ENCODE measurements at places on chromosomes 4 and X.

DNA sequence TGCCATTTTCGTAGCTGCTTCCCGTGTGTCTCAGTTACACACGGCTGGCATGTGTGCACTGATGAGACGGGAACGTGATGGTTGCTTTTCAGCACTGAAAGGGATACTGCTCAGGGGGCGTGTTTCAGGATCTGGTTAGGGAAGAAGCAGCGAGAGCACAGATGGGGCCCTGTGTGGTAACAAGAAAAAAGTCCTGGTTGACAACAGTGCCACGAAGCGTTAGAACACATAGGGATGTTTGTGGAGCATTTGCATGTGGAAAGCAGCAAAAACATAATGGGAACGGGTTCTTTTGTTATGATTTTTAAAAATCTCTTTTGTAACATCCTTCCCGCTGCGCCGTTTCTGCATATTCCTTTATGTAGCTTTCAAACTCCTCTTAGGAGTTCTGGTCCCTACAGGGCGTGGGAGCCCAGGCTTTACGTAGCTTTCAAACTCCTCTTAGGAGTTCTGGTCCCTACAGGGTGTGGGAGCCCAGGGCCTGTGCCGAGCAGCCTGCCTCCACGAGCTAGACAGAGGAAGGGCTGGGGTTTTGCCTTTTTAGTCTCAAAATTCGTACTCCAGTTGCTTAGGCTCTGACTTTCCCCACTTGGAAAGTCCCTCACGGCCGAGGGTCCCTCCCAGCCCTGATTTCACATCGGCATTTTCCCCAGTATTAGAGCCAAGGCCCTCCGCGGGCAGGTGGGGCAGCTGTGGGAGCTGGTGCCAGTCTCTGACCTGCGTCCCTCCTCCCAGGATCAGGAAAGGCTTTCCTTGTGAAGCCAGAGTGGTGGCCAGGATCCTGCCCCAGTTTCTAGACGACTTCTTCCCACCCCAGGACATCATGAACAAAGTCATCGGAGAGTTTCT, 11.0 kb upstream of the MSANTD1 start:
- DNase-seq, result no peak

- no peak for DNase-seq
Measured at GRCh38 chr4:112516066-112516470, at the start of gene NEUROG2. Gene NEUROG2, minus strand, starts transcription at chr4:112516180. Its CDS starts 705 bp downstream, at chr4:112515475.

DNA sequence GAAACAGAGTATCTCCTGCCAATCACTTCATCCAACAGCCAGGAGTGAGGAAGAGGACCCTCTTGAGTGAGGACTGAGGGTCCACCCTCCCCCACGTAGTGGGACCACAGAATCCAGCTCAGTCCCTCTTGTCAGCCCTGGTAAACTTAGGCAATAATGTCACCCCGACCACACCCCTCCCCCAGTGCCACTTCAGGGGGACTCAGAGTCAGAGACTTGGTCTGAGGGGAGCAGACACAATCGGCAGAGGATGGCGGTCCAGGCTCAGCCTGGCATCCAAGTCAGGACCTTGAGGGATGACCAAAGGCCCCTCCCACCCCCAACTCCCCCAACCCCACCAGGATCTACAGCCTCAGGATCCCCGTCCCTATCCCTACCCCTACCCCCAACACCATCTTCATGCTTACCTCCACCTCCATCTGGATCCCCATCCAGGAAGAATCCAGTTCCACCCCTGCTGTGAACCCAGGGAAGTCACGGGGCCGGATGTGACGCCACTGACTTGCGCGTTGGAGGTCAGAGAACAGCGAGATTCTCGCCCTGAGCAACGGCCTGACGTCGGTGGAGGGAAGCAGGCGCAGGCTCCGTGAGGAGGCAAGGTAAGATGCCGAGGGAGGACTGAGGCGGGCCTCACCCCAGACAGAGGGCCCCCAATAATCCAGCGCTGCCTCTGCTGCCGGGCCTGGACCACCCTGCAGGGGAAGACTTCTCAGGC, at the start of the genes CSAG1 and MAGEA12:
Gene CSAG1, minus strand, starts transcription at position 461 of the 715 bp plus-strand sequence. CDS start 1,261 bp downstream, outside the sequence.
Gene MAGEA12, plus strand, starts transcription at position 497 of the 715 bp plus-strand sequence. CDS start 2,405 bp downstream, outside the sequence.
- no peak for DNase-seq

- DNase-seq, result no peak
Measured at GRCh38 chr4:183407635-183408464, 36.6 kb upstream of the CDKN2AIP start.

DNA sequence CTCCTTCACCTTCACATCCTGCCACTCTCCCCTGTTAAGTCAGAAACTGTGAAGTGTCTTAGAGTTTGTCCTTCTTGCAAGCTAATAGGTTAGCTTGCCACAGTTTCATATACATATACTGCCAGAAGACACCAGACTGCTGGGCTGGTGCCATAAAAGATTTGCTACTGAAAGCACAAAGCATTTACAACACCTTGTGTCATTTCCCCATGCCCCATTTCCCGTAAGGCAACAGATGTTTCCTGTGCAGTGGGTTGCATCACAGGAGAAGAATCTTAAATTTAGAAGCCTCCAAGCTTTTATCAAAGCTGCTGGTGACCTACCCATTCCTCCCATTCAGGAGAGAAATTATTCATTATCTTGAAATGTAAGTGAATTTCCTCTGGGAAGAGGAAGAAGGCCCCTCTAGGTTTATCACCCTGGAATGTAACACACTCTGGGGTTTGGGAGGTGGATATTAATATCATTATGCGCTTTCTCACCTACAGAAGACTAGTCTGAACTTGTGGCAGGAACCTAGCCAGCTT, 34.5 kb upstream of the RAB33B start:
- no peak for DNase-seq

DNA sequence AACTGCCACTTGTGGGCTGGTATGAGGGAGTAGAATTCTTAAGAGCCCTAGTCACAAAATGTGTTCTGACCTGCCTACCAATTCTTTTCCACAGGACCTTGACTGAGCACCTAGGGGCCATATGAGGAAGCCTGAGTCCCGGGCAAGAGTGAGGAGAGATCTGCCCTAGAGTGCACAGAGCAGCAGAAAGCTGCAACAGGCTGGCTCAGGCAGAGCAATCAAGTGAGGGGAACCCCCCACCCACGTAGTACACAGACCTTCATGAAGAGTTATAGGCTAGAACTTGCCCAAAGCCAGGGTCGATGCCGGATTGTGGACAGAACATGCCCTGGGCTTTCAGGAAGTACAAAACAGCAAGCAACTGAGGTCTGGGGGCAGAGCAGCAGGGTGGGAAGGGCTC, 117.0 kb downstream of the SPOCK3 start:
- DNase-seq, result no peak

DNA sequence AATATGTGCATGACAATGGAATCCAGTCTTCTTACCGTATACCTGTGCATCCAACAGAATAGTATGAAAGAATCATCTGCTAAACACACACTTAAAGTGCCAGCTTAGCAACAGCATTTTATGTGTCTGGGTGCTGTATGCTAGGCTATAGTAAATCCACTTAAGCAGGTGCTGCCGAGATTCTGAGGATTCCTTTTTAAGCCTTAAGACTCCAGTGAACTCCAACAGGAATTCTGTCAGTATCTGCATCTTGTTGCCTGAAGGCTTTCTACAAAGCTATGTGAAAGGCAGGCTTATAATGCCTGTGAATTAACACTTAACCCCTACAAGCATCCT, 1076.4 kb upstream of the PABPC4L start:
- no peak for DNase-seq

DNA sequence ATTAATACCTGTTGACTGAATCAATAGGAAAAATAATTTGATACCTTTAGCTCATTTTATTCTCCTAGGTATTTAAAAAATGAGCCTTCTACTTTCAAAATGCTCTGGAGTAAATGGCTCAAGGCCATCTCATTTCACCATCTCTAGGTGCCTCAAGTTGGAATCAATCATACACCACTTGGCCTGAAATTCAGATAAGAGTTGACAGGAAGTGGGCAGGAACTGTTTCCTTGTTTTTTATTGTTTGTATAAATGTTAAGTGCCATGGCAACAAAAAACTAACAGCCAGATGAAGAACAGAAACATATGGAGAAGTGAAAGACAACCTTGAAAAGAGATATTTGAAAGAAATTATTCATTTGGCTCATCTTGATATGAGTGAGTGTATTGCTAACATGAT, 12.4 kb downstream of the LIMCH1 start:
- DNase-seq, result no peak

DNA sequence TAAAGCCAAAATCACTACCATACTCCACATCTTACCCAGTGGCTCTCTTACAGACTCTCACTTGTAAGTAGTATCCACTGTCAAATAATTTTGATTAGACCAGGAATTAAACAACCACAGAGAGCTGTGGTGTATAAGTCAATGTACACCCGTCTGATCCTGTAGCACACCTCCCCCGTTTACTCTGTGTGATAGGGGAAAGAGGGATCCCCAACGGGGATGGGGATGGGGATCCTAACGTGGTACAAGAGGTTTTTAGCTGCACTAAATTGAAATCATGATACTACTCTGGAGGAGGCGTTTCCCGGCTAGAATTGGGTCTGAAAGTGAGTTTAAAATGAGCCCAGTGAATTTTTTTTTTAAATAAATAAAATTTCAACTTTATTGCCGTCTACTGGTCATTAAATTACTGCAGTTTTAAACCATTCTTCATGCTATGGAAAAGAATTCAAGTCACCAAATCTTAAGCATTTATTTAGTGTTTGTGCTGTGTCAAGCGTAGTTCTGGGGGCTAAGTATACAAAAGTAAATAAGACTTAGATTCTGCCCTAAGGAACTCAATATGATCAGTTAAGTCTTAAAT, 76.6 kb downstream of the INTS12 start:
- DNase-seq, result no peak

DNA sequence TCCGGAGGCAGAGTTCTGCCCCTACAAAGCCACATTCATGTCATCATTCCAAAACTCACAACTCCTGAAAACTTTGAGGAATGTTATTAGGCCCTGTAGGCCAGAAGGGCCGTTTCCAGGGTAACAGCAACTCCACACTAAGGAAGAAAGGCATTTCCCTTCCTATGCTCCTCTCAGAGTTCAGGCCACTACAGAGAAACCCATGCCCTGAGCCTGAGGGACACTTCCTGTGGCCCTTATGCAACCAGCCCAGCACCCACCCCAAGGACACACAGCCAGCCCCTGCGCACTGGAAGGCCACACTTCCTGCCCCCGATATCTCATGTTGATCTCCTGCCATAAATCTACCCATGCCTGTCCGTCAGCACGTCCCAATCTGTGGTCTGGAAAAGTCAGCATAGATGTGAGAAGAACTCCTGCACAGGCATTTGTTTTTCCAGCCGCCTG, 289.3 kb downstream of the BCOR start:
- no peak for DNase-seq

- DNase-seq, result no peak
Measured at GRCh38 chr4:96131186-96131585, 291.3 kb downstream of the PDHA2 start.

Measured in NCI-H1417 treated with DMSO at 0.1 percent for 48 hours (cell line).